ENCODE measurements at places on chromosomes 2 and 18.

- DNase-seq = no peak
Measured at GRCh38 chr18:8519102-8519501, 90.1 kb upstream of the RAB12 start.

DNA sequence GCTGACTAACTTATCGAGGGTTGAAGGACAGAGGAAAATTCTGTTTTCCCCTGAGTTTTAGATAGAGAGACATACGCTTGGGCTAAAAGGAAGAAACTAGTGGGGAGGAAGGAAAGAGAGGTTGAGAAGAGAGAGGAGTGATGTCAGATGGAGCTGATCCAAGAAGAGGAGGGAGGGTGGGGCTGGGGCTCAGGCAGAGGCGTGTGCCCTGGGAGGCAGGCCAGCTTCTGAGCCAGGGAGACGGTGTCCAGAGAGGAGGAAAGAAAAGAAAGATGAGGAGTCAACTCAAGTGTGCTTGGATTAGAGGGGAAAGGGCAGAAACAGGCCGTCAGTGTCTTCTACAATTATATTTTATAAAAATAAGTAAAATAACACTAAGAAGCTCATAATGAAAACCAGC is 56.2 kb downstream of the EMILIN2 start:
- peak; percentile 92 for DNase-seq

- DNase-seq = peak; percentile 93
Measured at GRCh38 chr18:69400253-69400975, at the start of gene DOK6. Gene DOK6 (plus strand): TSS chr18:69400888.

DNA sequence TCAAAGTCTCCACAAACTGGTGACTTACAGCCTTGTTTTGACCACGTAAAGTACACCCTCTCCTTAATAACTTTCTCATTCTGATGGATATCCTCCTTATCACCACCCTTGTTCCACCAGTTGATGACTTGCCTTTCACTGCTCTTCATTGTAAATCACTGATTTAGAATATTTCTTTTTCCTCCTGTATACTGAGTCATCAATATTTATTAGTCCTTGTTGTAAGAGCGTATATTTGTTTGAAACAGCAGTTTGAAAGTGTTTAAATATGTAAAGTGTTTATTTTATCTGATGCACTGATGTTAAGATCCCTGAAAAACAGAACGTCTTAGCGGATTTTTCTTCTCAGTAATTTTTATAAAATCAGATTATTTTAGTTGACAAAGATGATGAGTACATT is 34.2 kb upstream of the DYSF start:
- DNase-seq = no peak

DNA sequence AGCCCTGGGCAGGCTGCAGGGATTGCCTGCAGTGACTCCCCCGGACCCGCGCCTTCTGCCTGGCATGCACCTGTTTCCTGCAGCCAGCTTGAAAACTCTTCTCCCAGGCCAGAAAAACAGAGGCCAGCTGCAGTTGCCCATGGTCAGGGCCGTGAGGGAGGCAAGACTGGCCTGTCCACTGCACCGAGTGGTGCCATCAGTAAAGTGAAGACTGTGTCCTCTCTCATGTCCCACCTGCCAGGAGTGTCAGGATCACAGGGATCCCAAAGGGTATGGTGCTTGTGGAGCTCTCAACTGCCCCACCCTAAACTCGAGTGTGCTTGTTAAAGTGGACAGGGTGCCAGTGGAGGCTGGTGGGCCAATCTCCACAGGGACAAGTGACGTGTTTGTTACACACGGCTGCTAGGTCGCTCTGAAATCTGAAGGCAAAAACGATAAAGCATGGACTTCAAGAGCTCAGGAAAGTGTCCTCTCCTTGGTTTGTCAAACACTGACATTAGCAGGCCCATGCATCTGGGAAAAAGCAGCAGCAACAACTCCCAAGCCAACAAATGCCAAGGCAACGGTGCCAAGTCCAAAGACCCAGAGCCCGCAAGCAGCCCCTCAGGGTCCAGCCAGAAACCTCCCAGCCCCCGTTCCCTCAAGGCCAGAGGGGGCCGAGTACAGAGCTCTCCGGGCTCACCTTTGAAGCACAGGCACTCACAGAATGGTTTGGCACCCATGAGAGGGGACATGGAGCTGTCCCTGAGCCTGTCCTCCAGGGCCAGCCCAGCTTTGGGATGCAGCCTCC is 213.2 kb downstream of the HDAC4 start:
- DNase-seq = no peak

DNA sequence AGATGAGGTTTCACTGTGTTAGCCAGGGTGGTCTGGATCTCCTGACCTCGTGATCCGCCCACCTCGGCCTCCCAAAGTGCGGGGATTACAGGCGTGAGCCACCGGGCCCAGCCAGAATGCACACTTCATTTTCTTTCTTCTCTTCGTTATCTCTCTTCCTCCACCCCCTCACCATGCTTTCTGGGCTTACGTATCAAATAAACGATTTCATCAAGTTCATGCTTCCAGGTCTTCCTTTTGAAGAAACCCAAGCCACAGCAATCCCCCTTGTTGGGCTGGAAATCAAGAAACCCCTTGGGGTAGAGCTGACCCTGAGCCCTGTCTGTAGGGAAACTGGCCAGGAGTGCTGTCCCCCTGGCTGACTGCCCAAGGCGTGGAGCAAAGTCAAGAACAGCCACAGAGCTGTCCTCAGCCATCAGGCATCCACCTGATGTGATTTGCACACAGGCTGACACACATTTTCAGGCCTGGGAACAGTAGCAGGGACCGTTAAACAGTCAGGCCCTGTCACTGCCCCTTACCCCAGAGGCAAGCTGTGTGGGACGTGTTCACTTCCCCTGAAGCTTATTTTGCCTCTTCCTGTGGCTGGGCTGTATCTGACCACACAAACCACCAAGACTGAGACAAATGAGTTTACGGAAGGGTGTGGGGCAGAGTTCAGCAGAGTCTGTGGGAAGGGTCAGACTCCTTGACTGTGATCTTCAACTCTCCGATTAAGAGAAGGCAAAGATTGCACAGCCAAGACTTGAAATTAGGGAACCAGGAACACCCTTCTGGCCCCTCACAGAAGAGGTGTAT is 15.1 kb upstream of the NMUR1 start:
- DNase-seq = peak; percentile 15

- DNase-seq = no peak
Measured at GRCh38 chr2:229952256-229952835, 30.0 kb downstream of the FBXO36 start.

DNA sequence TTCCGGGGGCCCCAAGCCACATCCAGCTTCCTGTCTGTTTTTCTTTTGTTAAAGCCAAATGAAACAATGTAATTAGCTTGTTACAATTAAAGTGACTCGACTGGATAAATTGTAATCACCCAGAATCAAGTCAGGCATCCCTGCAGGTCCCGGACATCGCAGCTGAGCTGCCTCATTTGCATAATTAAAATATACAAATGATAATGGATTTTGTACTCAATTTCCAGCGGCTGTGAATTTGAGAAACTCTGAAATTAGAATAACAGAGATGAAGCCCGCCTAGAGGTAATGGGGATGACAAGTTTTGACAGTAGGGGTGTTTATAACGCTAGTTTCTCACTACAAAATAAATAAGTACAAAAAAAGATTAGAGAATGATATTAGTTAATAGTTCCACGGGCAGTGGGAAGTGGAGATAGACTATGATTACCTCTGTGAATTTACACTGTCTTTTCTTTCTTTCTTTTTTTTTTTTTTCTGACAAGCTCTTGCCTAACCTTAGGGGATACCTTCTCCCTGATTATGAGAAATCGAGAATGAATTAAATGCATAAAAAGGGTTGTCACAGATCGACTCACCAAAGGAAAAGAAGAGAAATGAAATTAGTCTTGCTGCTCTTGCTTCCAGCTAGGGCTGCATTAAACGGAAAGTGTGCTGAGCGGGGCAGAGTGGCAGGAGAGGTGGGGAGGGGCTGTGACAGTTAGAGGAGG is 82.6 kb upstream of the SKOR2 start:
- DNase-seq = no peak

GRCh38 chr18:45761512-45762114 is 37.6 kb downstream of the SLC14A1 start:
- no peak for DNase-seq

GRCh38 chr2:33069894-33070651 is 123.3 kb downstream of the LTBP1 start:
- DNase-seq = peak; percentile 89

DNA sequence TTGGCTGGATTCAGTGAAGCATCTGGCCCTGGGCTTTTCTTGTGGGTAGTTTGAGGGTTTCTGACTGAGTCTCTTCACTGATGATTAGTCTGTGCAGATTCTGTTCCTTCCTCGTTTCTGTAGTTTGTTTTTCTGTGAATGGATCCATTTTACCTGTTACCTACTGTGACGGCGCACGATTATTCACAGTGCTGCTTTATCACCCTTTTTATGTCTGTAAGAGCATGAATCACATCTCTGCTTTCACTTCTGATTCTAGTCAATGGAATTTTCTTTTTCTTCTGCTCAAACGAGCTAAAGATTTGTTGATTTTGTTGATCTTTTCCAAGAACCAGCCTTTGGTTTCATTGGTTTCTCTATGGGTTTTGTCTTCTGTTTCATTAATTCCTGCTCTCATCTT is 60.8 kb downstream of the SLC66A2 start:
- no peak for DNase-seq

GRCh38 chr2:10776231-10776977 is 36.2 kb downstream of the PDIA6 start:
- no peak for DNase-seq

DNA sequence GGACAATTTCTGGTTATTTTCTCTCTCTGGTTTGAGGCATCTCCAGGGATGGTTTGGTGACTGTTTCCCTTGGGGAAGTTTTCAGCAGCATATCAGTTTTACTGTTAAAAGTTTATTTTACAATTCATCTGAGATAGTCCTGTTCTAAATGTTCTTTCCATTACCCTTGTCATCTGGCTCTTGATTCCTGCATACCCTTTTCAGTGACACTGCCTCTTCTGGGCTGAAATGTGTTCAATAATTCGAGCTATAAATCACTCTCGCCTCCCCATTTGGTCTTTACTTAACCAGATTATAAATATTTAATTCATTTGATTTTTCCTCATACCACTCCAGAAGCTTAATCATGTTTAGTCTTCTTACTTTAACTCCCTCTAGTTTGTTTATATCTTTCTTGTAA is 9.5 kb downstream of the DCC start:
- no peak for DNase-seq

DNA sequence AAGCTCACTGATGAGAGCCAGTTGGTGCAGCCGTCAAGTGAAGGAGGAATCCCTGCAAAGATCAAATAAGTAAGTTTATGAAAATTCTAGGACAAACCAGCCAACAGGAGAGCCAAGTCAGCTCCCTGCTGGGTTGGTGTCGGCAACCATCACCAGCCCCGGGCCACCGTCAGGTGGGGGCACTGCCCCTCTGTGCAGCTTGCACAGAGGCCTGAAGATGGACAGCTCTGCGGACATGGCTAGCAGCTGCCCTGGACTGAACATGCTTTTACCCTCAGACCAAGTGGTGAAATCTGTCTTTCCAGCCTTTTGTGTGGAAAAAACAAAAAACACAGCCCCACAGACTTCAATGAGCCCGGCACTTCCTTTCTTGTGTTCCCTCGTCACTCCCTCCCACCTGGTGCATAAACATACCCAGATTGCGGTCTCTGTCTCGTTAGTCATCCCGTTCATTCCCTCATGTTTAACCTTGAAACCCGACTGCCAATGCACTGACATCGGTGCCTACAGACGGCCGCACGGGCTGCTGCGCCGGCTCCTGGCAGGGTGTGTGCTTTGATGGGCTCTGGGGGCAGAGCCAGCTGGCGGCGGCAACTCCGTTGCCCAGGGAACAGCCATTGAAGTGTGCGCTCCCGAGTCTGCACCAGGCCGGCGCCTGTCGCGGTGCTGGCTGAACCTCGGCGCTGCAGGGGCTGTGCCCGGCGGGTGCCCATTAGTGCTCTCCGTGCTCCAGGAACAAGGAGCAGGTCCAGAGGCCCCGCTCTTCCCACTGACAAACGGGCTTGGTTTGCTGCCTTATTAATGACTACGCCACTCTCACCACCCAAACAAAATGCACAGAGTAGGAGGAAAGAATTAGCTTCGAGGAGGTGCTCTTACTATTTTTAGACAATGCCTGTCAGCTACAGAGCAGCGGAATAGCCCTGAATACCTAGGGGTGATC is 95.3 kb downstream of the EIPR1 start:
- DNase-seq = no peak

- DNase-seq = peak; percentile 37
Measured at GRCh38 chr2:217709478-217710210, 293.2 kb downstream of the TNS1 start.

DNA sequence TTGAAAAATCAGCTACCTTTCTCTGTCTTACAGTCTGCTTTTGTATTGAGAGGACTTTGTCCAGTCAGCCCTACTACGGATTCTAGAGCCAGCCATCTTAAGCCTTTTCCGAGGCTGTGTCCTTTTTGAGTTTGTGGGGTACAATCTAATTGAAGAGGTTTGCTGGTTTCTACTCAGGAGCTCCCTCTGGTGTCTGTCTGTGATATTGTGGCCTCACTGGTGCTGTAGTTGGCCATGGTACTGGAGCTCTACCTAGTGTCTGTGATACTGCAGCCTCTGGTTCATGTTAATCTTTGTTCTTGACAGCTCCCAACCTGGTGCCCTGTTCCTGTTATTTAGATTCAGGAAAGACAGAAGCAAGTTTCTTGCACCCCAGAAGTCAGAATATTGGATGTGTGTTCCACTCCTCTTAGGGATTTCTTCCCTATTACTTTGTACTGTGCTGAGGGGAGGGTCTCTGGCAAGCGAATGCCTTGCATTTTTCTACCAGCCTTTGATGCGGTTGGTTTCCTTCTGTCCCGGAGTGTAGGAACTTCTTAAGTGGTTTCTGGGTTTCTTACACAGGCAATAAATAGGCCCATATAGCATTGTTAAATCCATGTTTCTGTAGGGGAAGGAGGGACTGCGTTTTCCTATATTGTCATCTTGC is 78.5 kb downstream of the ACSL3 start:
- peak; percentile 27 for DNase-seq

DNA sequence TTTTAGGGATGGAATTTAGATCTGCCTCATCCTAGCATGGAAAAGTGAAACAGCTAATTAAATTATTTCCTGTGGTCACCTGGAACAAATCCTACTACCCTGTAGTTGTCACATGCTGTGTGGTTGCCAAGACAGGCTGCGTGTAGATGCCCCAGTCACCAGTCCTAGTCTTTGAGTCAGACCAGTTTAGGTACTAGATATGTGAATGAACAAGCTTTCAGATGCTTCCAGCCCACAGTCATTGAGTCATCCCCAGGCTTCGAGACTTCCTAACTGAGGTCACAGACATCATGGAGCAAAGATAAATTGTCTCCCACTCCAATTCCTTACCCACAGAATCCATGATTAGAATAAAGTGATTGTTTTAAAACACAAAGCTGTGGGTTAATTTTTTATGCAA is 35.8 kb upstream of the GRB14 start:
- DNase-seq = peak; percentile 74

DNA sequence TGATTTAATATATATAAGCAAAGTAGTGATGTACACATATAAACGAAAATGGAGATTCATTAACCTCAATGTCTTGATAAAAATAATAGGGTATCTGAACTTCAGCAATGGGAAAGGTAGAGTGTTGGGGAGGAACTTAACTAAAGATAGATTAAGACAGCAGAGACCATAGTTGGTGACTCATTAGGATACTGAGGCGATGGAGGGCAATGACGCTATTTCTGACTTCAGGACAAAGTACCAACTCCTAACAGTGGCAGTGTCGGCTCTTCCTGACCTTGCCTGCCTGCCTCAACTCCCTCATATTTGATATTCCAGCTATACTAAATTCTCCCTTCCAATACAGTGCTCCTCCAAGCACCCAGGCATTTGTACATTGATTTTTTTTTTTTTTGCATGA is 98.6 kb downstream of the CDH2 start:
- no peak for DNase-seq
